ENCODE measurements at places on chromosomes 4 and X.
A peak's percentile ranks its signal among the peaks of the same experiment; 100 is the strongest.

DNA sequence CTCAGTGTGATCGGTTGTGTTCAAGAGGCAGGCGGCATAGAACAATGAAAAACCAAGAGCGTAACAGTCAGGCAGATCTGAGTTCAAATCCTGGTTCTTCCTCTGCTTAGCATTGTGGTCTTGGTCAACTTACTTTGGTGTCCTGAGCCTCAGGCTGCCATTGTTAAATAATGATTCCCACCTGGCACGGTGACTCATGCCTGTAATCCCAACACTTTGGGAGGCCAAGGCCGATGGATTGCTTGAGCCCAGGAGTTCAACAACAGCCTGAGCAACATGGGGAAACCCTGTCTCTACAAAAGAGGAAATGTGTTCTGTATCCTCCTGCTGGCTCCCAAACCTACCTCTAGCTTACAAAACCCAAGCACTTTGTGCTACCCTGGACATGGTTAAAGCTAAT is 129.0 kb upstream of the STX18 start:
- no peak for DNase-seq

DNA sequence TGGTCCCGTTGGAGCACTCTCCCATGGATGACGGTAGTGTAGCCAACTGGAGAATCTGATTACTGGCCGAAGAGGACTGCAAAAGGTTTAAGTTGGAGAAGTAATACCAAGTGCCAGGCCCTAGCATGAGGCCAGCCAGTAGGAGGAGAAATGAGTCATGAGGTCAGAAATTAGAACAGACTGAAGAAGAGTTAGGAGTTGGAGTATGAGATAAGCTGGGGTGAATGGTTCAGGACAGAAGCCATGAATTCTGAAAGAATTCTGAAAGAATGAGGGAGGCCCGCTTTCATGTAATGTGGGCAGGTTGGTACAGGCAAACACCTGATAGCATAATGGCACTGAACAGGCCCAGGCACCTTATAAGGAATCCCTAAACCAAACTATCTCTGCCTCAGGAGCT is 18.4 kb upstream of the STK26 start:
- DNase-seq, result no peak

DNA sequence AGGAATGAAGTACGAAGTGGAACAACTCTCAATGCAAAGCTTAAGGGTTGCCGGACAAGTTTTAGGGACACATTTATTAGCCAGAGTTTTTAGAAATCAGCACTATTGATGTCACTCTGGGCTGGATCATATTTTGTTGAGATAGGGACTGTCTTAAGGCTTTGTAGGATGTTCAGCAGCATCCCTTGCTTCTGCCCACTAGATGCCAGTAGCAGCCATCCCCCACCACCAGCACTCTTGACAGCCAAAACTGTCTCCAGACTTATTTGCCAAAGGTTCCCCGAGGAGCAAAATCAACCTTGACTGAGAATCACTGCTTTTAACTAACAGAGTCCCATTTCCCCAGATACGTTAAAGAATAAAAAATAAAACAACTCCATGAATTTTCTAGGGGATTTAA is 1497.3 kb downstream of the STIM2 start:
- no peak for DNase-seq

DNA sequence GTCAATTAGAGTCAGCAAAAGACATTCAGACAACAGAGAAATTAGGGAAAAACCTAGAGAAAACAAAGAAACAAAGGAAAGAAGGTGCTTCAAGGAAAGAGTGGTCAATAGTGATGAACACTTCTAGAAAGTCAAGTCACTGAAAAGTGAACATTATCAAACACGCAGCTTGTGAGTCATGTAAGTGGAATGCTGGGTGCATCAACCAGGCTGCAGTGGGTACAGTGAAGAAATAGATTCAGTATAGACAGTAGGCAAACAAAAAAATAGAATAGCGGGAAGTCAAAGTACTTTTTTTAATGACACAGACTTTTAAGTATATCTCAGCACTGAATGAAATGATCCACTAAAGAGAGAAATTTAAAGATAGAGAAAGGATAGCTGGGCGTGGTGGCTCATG is 245.8 kb downstream of the ARHGAP24 start:
- no peak for DNase-seq

- no peak for DNase-seq
Observed at GRCh38 chr4:7742807-7743280, 196.8 kb downstream of the AFAP1 start.

GRCh38 chr4:122826079-122826527 is 528 bp upstream of the FGF2 start:
- no peak for DNase-seq

- no peak for DNase-seq
Observed at GRCh38 chr4:20983763-20984575, 283.7 kb downstream of the PACRGL start.

DNA sequence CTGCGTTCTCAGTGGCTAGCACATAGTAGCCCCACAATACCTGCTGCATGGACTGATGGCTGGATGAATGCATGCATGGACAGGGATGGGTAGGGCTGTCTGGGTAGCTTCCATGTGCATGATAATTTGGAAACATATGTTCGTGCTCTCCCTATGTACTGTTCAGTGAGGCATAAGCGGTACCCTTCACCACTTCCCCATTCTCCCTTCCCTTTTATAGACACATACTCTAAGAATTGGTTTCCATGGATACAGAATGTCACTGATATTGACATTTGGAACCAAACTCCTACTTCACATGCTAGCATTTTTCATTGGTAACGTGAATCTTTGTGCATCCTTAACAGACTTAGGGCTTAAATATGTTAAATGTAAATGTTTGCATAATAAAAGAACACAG is 20.4 kb downstream of the USP46 start:
- DNase-seq, result no peak

DNA sequence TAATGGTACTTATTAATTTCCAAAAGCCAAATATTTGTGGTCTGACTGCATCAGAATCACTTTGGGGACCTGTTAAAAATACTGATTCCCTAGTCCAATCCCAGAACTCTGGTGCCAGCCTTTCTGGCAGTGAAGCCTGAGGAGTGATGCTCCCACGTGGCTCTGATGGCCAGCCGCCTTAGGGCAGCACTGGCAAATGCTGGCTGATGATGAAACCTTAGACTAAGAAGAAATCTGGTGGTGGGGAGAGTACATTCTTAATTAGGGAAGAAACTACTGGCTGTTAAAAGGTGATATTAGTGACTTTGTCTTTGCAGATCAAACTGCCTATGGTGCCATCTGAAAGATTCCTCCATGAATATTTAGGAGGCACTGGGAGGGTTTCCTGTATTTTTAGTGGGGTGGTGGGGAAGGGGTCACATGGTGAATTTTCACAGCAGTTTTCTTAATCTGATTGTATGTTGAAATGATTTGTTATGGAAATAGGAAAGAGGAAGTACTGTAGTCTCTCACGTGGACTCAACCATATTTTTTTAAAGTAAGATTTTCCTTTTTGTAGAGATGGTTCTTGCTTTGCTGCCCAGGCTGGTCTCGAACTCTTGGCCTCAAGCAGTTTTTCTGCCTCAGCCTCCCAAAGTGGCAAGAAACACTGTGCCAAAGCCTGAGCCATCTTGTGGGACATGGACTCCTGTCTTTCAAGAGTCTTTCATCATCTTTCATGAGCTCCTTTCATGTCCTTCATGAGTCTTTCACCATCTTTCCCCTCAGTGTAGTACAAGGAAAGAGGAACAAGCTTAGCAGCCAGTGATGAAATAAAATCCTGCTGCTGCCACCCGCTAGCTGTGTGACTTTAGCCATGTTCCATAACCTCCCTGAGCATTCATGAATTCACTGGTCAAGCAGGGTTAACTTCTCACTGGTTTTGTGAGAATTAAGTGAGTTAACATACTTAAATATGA is 90.8 kb downstream of the ZNF330 start:
- DNase-seq, result no peak

- no peak for DNase-seq
Observed at GRCh38 chrX:41449615-41450014, 2.5 kb downstream of the NYX start.

- DNase-seq, result no peak
Observed at GRCh38 chrX:43644124-43644701, 11.9 kb upstream of the MAOA start.

GRCh38 chrX:102085706-102086105 is 39.8 kb upstream of the TCEAL2 start:
- no peak for DNase-seq

DNA sequence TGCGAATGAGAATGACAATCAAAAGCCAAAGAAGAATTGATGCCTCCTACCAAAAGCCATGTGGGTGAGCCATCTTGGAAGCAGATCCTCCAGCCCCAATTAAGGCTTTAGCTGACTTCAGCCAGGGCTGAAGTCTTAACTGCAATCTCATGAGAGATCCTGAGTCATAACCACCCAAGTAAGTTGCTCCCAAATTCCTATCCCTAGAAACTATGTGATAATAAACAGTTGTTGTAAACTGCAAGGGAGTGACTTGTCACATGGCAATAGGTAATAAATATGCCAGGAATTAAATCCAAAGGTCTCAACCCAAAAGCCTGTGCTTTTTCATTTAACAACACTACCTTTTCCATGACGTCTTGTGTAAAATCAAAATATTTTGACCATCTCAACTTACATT is 154.2 kb upstream of the TBL1X start:
- no peak for DNase-seq

DNA sequence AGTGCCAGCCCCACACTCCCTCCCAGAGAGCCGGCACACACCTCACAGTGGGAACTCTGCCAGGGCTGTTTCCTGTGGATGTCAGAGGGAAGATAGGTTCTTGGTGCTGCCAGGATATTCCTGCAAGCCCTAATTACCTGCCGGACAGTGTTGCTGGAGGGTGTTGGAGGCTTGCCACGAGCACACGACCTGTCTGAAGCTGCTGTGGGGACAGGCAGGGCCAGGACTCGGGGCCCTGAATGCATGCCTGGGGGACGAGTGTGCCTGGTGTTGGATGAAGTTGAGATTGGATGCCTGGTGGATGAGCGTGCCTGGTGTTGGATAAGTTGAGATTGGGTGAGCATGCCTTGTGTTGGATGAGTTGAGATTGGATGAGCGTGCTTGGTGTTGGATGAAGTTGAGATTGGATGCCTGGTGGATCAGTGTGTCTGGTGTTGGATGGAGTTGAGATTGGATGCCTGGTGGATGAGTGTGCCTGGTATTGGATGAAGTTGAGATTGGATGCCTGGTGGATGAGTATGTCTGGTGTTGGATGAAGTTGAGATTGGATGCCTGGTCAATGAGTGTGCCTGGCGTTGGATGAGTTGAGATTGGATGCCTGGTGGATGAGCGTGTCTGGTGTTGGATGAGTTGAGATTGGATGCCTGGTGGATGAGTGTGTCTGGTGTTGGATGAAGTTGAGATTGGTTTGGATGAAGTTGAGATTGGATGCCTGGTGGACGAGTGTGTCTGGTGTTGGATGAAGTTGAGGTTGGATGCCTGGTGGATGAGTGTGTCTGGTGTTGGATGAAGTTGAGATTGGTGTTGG is 23.2 kb upstream of the UVSSA start:
- DNase-seq, result peak; percentile 80

DNA sequence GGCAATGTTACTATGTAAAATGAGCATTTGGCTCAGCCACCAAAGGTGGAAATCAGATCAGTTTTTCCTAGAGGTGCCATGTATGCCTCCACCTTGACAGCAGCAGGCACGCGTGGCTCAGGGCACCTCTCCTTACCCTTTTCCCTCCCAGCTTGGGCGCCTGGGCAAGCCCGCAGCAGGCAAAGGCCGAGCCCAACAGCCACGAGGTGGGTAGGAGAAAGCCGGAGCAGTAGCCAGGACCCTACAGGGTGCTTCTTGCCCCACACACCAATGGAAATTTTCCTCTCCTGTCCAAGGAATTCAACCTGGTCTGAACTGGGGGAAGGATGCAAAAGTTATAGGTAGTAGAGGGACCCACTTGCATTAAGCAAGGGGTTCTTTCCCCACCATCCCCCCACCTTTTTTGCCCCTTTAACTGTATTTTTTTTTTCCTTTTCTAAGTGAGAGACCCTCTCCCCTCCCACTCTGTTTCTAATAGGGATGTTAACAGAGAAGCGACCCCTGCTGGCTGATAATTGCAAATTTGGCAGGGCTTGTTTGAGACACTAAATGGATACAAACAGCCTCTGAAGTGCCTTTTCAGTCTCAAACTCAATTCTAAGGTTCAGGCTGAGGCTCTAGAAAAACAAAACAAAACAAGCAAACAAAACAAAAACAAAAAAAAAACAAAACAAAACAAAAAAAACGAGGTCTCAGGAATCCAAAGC is 895.1 kb downstream of the PCDH18 start:
- no peak for DNase-seq

DNA sequence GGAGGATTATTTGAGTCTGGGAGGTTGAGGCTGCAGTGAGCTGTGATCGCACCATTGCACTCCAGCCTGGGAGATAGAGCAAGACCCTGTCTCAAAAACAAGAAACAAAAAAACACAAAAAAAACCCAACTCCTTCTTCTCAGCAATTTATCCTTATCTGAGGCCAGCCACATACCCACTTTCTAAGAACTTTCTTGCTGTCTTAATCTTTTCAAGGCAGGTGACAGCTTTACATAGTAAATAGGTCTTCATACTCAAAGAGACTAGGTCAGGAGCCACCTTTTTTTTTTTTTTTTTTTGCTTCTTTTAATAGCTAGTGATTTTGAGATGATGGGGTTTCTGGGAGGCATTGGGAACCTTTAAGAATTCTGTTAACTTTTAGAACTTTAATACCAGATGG is 26.1 kb upstream of the ZCCHC13 start:
- no peak for DNase-seq

GRCh38 chr4:88745581-88746163 is 48.0 kb upstream of the NAP1L5 start:
- no peak for DNase-seq

DNA sequence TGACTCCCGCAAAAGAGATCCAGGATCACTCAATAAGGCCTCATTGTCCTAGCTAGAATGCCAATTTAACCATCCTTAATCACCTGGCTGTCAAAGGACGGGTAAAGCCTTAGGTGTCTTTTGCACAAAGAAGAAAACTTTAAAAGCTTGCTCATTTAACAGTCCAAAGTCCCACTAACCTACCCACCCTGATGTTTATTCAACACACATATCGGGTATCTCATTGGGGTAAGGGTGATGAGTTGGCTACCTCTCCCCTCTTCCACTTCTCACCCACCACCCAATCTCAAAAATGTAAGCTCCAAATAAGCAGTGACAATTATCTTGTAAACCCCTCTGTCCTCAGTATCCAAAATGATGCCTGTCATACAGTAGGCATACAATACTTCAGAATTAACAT is 988 bp upstream of the SRD5A3 start:
- DNase-seq, result no peak

GRCh38 chr4:118265312-118266144 is 87.3 kb downstream of the PRSS12 start:
- no peak for DNase-seq

DNA sequence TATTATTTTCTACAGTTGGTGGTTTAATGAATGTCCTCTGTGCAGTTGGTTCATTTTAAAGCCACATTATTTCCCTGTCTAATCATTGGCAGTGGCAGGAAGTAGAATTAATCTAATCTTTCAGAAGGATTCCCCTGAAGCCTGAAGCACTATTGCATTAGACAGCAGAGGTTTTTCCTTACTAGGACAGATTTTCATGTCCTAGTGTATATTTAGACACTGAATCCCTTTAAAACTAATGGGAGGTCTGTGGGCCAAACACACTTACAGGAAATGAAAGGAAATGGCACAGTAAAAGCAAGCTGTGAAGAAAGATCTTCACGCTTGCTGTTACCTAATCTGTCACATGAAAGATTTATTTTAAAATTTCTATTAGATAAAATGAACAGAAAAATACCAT is 165.2 kb downstream of the SLC39A8 start:
- DNase-seq, result no peak

Data from AG04449 (cell line).